ENCODE measurements at places on chromosomes 11 and 22.

DNA sequence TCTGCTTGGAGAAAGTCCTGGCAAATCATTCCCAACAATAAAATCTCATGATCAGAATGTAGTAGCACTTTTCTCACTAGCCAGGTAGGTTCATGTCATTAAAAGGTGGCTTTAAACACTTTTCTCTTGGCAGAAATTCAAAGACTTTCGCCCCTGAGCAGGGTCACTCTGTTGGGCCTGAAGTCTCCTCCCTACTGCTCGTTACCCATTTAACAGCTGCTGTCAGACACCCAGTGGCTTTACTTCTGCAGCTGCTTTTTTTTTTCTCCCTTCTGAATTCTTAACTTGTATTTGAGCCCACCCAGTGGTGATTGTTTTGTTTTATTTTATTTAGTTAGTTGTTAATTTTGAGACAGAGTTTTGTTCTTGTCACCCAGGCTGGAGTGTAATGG is 25.0 kb downstream of the ARHGAP8 start:
- no peak for DNase-seq

DNA sequence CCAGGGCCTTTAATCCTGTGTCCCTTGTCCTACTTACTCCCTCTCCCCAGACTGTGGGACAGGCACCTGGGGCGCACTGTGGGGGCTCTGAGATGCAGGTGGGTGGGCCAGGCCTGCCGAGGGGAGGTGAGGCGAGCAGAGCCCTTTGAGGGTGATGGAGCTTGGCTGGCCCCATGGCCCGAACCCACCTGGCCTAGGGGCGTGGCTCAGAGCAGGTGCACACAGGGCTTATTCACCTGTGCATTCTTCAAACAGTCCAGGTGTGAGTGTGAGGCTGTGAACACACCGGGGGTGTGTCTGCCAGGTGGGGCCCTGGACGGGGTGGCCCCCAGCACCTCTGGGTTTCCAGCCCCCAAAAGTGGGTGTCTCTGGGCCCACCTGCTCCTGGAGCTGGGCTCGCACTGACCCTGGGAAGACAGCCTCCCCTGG is 9.0 kb upstream of the MUC5AC start:
- no peak for DNase-seq

DNA sequence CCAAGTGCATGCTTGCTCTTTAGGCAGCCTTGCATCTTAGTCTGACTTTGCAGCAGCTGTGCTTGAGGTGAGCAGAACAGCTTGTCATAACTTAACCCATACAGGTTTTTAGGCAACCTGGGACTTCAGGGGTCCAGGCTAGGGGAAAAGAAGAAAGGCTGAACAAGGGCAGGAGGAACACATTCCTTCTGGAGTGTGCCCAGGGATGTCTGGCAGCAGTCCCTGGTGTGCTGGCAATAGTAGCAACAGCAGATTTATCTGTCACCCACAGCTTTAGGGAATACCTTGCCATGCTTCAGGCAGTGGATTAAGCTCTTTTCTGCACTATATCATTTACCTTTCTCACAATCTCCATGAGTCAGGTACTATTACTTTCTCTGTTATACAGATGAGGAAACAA is 513.0 kb downstream of the RAB38 start:
- DNase-seq: no peak

- no peak for DNase-seq
Observed at GRCh38 chr11:88277349-88277915, 60.1 kb downstream of the CTSC start.

DNA sequence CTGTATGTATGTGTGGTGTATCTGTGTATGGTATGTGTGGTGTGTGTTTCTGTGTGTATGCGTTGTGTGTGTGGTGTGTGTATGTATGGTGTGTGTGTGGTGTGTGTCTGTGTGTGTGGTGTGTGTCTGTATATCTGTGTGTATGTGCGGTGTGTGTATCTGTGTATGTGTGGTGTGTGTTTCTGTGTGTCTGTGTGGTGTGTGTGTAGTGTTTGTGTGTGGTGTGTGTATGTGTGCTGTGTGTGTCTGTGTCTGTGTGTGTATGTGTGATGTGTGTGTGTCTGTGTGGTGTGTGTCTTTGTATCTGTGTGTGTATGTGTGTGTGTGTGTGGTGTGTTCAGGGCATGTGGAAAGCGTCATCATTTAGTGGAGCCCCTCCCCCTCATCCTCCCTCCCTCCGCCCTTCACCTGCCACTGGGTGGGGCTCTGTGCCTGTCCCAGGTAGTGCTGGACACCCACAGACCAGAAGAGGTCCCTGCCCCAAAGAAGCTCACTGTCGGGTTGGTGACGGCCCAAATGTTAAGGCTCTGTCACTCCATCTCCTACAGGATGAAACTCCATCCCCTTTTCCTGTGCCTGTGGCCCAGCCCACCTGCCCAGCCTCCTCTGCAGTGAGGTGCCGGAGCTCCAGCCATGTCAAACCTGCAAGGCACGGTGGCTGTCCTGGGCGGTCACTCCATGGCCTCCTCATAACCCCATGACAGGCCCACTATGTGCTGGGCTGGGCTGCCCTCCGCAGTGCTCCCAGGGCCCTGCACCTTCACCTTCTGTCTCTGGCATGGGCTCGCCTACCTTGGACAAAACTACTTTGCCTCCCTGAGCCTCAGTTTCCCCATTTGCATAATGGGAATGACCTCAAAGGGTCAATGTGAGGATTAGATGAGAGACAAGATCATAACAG is 23.4 kb upstream of the SHISAL1 start:
- DNase-seq: no peak

DNA sequence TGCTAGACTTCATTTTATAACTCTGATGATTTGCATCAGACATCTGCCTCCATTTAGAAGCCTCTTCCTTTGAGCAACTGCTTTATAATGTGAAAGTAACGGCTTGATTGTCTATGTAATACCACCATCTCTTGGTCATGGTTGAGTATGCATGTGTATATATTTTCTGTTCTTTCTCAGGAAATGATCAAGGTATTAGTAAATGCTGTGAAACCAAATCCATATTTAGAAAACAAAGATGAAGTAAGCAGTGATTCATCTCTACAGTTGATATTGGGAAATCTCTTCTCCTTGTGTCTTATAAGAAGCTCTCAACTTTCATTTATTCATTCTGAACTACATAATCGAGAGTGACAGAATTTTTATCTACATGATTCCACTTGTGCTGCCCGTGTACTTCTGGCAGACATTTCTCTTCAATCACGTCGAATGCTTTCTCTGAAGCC is 104.6 kb upstream of the ANO3 start:
- DNase-seq: no peak

DNA sequence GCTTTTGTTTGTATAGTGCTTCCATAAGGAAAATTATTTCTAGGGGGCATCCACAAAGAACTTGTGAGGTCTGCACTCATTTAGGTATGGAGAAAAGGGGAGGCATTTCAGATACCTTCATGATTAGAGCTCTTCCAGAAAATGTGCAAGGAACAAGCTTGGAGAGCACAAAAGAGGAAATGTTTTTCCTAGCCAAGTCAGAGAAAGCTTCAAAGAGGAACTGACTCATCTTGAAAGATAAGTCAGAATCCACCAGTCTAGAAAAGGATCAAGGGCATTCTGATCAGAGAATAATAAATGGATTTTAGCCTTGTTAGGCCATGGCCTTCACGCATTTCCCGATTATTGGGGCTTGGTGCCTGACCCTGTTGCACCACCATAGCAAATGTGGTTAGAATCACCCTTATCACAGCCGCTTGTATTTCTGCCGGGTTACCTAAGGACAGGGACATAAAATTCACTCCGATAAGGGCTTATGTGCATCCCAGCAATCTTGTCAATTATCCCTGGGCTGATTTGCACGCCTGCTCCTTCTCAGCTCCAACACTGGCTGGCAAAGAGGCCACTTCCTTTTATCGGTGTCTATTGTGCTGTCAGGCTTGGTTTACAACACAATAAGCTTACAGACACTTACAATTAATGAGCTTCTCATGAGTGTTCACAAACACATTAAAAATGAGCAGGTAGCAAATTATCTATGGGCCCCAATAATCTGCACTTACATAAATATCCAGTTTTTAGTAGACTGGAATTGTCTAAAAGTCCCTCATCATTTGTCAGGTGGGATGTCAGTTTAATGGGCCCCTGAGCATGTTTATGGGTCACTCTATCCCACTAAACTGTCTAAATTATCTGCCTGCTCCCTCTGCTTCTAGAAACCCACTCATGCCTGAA is 613.5 kb downstream of the SOX6 start:
- no peak for DNase-seq

DNA sequence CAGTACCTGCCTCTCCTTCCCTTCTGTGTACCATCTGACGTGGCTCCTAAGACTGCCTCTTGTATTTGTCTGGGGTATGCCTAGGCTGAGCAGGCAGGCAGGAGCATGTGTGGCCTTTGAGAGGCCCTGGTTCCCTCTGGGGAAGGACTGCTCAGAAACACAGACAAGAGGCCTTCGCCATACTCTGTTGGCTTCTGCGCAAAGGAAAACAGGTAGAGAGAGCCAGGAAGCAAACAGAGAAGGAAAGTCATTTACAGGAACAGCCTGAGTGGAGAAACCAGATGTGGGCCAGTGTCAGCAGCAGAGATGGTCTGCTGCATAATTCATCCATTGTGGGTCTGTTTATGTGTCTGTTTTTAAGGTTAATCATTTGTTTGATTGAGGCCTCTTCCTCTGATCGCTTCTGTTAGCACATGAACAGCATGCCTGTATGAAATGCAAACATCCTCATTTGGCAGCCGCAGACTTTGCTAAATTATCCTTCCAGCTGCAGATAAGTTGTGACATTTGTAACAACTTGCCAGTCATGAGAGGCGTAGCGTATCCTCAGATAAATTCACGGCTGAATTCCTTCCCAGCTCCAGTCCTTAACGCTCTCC is 119.4 kb downstream of the GALNT18 start:
- no peak for DNase-seq

DNA sequence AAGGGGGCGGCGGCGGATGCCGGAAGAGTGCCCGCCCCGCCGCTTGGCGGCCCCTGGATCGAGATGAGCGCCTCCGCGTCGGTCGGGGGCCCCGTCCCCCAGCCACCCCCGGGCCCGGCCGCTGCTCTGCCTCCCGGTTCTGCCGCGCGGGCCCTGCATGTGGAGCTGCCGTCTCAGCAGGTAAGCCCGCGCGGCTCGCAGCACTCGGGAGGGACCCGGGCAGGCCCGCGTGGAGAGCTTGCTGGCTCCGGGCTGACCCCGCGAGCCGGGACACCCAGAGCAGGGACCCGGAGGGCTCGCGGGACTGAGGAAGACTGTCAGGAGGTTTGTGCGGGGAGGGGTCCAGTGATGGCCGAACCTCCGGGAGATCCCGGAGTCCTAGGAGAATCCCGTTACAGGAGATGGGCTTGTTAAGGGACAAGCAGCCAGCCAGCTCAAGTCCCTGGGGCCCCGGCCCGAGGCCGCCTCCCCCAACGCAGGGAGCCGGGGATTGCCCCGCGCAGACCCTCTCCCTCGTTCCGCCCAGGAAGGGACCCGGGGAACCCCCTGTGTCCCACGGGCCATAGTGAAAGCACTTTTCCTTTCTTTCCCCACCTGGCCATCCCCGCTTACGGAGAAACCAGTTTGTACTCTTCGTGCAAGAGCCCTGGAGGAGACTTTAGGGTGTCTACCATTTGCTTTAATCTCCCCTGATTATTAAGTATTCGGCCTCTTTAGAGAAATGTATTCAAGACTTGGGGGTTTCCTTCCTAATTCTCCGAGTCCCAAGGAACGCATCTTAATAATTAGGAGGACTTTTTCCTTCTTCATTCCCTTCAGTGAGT is 547 bp downstream of the UVRAG start:
- no peak for DNase-seq

- no peak for DNase-seq
Observed at GRCh38 chr11:117691218-117691514, 105.8 kb downstream of the DSCAML1 start.

DNA sequence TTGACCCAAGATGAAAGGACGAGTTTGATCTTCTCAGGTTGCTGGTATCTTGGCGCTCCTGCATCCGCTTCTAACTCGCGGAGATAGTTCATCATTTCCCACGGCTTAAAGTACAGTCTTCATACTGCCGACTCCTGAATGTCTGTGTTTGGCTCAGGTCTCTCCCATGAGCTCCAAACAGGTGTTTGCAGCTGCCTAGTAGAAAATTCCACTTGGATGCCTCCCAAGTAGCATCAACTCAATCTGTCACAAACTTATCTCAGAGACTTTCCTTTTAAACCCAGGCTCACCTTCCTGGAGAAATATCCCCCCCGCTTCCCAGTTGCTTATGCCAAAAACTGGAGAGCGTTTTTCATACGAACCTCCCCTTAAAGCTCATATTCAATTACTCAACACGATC is 986.5 kb downstream of the TBC1D22A start:
- no peak for DNase-seq

DNA sequence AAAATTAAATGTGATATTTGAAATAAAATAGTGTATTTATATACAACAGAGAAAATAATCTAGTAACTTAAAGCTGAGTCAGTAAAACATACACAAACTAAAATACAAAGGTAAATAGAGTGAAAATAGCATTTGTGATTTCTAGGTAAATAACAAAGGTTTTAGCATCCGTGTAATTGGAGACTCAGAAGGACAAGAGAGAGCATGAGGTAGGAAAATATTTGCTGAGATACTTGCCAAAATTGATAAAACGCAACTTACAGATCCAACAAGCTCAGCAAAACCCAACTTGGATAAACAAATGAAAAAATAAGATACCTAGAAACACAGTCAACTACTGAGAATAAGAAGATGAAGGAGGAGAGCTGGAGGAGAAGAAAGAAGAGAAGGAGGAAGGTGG is 634.7 kb upstream of the CCDC179 start:
- no peak for DNase-seq

DNA sequence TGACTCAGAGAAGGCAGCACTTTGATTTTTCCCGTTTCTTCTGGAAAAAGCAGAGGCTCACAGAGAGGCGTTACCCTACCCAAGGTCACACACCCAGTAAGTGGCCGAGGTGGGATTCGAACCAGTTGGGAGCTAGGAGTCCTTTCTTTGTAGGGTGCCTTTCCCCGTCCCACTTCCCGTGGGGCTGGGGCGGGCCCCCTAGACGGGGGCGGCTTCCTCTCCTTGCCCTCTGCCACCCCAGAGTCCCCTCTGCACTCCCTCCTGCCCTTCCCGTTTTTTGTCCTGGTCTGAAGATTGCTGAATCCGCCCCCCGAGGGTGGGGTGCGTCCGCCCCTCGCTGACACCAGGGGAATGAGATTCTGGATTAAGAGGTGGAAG is 747 bp downstream of the TPCN2 start:
- no peak for DNase-seq

- no peak for DNase-seq
Observed at GRCh38 chr22:42179616-42180015, 49.0 kb upstream of the CYP2D6 start.

DNA sequence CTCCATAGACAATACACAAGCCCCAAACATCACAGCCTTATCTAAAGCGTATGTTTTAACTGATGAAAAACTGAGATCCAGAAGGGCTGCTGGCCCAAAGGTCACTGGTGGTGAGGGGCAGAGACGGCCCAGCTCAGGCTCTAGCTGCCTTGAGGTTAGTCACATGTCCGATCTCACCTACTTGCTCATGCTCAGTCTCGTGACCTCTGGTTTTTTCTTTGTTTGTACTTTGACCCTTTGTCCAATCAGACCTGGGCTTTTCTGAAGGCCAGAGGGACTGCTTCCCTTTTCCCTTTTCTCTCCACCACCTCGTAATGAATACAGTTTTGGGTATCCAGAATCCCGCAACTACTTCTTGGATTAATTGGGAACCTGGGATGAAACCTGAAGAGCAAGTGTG is 28.6 kb downstream of the MMP20 start:
- DNase-seq: no peak

GRCh38 chr11:80082406-80082805 is 641.6 kb upstream of the TENM4 start:
- DNase-seq: no peak
